Common myeloid progenitor, CD34-positive (primary cell): ENCODE measurements at places on chromosomes 6 and 20.

GRCh38 chr20:61056627-61057442 lies 195.2 kb upstream of the CDH4 start:
- no peak for DNase-seq

GRCh38 chr6:137589067-137589848 lies 95.1 kb upstream of the OLIG3 start:
- DNase-seq = peak; percentile 21

- DNase-seq = no peak
These were observed 10.0 kb downstream of the THBS2 start for GRCh38 chr6:169243661-169244060.

- DNase-seq = no peak
These were observed 39.0 kb upstream of the SLC23A2 start for GRCh38 chr20:5040345-5040744.

DNA sequence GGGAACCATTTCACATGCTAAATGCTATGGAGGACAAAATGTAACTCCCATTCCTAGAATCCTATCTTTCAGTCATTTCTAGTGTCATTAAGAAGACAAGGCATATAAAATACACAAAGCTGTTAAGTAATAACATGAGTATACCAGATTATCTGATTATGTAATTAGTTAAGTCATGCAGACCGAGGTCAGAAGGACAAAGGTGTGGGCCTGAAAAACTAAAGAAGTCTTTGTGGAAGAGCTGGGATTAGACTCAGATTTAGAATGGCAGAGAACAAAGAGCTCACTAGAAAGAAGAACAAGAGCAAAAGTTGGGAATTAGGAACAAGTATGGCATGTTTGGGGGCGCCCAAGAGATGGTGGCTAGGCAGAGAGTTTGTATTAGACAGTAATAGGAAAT lies 37.0 kb downstream of the EFHC1 start:
- DNase-seq = no peak

- no peak for DNase-seq
These were observed 50.4 kb downstream of the FAM184A start for GRCh38 chr6:119028091-119028490.

- no peak for DNase-seq
These were observed 14.7 kb downstream of the NTSR1 start for GRCh38 chr20:62723351-62723750.

GRCh38 chr20:36644706-36645095 lies 1.3 kb downstream of the SLA2 start:
- no peak for DNase-seq
